Fibroblast of skin of left quadriceps (primary cell): ENCODE measurements at places on chromosomes 4 and X.

DNA sequence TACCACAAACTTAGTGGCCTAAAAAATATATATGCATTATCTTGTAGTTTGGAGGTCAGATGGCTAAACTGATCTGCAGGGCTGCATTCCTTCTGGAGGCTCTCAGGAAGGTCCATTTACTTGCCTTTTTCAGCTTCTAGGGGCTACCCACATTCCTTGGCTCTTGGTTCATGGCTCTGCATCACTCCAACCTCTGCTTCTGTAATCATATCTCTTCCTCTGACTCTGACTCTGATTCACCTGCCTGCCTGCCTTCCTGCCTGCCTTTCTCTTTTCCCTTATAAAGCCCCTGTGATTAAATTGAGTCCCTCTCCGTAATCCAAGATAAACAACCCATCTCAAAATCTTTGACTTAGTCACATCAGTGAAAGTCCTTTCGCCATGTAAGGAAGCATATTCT lies 25.0 kb upstream of the FRMPD4 start:
- no peak for DNase-seq

- peak; percentile 58 for DNase-seq
Observed at GRCh38 chrX:7269991-7270390, 122.0 kb upstream of the PUDP start.

DNA sequence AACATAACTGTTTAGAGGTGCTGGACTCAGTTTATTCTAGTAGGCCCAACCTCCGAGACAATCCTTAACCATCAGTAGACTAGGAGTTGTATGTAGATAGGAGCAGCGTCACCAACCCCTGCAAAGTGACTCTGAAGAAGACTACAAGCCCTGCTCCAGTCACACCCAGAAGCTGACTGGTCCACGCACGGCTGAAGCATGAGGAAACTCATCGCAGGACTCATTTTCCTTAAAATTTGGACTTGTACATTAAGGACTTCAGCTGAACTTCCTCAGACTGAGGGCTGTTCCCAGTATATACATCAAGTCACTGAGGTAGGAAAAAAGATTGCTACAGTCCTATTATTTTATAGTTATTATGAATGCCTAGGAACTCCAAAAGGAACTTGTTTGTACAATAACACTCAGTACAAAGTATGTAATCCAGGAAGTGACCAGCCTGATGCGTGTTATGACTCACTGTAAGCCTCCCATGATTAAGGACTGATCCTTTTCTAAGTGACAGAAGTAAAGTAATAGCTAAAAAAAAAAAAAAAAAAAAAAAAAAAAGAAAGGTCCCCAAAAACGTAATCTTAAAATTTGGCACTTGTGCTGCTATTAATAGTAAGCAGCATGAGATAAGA lies 41.6 kb upstream of the UGT2B7 start:
- DNase-seq: peak; percentile 18

DNA sequence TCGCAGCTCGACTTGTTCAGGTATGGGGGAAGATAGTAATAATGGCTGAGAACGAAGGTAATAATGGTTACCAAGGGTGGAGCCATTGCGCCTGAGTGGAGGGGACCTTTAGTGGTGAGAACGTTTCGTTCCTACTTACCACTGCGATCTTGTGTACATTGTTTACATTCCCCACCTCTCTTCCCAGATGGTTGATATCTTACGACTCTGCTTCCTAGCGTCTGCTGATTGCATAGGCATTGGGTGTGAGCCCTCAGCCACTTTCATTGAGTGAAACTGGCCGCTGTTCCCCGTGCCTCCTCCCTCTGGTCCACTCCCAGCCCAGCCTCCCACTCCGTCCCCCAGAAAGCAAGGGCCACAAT lies 850 bp downstream of the IGBP1 start:
- no peak for DNase-seq

DNA sequence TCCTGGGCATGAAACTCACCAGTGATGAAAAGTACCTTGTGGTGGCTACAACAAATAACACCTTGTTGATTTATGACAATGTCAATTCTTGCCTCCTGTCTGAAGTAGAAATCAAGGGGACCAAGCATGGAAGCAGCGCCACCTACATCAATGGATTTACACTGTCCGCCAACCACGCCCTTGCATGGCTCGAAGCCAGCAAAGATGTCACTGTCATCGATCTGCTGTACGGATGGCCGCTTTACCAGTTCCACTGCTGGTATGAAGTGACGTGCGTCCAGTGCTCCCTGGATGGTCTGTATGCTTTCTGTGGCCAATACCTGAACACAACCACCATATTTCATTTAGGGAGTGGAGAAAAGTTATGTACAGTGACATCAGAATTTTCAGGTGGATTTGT lies 200.5 kb downstream of the NWD2 start:
- no peak for DNase-seq

- DNase-seq: peak; percentile 69
Observed at GRCh38 chr4:86664959-86665358, 70.8 kb downstream of the PTPN13 start.

GRCh38 chrX:110569506-110569905 lies 210.9 kb downstream of the RTL9 start:
- peak; percentile 3 for DNase-seq

- no peak for DNase-seq
Observed at GRCh38 chr4:143488687-143489086, 24.8 kb upstream of the SMARCA5 start.

DNA sequence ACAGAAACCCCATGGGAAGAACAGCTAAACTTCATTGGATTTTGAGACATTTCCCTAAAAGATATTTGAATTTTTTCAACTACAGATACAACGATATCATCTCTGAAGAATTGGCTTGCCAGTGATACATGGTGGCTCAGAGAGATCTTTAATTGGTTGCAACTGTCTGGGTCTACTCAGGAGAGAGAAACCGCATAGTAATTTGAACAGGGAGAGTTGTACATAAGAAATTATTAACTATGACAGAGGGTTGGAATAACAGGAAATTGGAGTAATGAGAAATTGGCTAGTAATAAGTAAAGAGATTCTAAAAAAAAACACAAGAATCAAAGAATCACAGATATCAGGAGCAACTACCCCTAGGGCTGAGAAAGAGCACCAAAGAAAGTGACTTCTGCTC lies 118.4 kb downstream of the KLHL13 start:
- DNase-seq: no peak

GRCh38 chrX:153970357-153971123 lies 1.1 kb downstream of the HCFC1 start:
- peak; percentile 28 for DNase-seq

DNA sequence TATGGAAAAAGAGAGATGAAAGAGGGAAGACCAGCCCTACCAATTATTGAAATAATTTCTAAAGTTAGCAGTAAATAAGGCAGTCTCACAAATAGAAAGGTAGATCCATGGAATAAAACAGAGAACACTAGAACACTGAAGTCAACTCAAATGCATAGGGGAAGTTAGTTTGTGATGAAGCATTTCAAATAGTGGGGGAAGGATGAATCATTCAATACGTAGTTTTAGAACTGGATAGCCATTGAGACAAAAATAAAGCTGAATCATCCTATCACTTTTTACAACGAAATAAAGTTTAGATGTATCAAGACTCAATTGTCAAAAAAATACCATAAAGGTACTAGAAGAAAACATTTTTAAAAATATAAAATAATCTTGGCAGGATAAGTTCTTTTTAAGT lies 143.2 kb upstream of the DGKK start:
- no peak for DNase-seq

GRCh38 chrX:137549851-137550664 lies 15.9 kb upstream of the ZIC3 start:
- no peak for DNase-seq

DNA sequence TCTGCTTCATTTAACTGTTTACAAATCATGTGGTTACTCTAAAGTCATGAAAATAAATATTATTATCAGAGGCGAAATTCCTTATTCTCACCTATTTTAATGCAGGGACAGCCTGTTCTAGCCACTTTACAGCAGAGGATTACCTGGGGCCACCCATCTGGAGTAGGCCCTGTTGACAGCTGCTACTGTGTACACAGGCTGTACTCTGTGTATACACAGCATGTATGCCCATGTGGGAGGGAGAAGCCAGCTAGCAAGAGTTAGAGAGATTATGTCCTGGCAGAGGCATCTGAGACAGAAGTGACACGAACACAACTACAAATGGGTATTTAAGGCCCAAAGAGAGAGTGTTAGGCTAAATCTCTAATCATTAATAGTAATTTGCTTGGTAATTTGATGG lies 62.1 kb downstream of the GPRIN3 start:
- DNase-seq: no peak

DNA sequence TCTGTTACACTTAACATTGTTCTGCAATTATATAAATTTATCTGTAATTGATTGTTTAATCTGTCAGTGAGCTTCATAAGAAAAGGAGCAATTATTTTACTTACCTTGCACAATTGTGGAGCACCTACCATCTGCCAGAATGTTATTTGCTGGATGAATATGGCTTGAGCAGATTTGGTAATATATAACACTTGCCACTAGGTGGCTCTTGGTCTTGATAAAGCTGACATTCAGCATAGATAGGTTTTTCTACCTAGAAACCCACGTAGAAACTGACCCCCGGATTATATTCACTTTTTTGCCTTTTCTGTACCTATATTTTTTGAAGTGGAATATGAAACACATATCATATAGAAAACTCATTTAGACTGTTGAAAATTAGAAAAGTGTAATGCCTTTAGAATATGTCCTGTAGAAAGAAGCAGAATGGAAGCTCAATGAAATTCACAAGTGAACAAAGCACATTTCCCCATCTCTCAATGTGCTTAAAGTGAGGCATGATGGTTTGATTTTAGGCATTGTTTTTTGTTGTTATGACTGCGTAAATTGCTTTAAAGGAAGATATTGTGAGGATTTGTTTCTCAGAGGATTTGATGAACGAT lies 9.5 kb downstream of the RBPJ start:
- DNase-seq: peak; percentile 21

- no peak for DNase-seq
Observed at GRCh38 chrX:1537031-1537715, at the start of gene P2RY8. Gene P2RY8 (minus strand): TSS chrX:1537185. CDS start chrX:1466558, 70,627 bp downstream.

GRCh38 chrX:101655534-101655933 lies 4.1 kb downstream of the ARMCX2 start:
- no peak for DNase-seq

DNA sequence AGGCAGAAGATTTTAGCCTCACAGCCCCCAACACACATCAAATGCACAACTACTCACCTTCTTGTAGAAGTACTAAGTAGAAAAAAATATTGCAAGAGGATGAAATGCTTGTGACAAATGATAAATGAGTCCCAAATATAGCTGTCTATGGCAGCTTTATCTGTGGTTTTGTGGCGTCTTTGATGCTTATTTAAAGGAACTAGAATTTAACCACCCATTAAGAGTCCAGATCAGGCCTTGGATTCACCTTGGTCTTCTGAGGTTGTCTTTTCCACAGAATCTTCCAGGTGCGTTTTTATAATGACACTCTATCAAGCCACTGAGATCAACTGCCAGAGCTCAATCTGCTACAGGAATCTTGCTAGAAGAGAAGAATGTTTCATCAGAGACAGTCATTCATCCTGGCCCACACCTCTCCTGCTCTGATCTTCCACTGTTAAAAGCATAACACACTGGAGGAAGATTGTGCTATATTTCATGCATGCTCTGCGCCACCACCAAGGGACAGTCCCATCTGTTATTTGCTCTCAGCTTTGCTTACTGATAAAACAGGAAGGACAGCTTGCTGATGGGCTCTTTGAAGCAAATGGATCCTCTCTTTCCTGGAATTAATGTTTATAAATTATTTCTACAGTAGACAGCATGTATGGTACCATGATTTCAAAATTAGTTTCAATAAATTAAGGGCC lies 144.1 kb downstream of the SLC7A11 start:
- no peak for DNase-seq

DNA sequence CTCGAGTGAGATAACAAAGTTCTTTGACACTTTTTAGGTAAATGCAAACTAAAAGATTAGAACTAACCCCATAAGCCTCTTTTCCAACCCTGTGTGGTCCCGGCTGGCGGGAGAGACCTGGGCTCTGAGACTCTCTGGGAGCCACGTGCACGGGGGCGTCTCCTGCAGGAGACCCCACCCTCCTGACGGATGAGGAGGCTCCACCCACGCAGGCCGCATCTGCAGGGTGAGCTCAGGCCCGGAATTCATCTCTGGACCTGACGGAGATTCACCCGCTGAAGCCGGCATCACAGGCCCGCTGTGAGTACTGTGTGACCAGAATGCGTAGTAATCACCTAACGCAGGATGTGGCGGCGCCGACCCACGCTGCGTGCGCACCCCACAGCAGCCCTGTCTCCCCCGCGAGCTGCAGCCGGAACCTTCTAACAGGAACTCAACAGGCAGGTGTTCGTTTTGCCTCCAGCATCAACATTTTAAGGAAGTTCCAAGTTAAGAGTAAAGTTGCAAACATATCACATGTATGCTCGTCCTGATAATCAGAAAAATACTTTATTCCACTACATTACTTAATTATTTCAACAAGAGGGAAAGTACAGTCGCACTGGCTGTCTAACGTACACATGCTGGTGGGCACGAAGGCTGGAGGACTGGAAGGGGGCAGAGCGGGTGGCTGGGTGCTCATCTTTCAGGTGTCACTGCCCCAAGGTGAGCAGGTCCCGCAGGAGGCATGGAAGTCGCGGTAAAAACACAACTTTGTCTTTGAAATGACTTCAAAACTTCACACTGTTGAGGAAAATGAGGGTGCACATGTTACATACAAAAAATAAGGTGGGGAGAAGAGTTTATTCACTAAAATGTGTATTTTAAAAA lies 44.5 kb downstream of the FGFRL1 start:
- no peak for DNase-seq

GRCh38 chrX:38664285-38664684 lies 102.9 kb downstream of the TSPAN7 start:
- no peak for DNase-seq

GRCh38 chrX:2547736-2548135 lies 47.0 kb upstream of the DHRSX start:
- no peak for DNase-seq

GRCh38 chr4:84677093-84677492 lies 94.2 kb downstream of the CDS1 start:
- DNase-seq: no peak

DNA sequence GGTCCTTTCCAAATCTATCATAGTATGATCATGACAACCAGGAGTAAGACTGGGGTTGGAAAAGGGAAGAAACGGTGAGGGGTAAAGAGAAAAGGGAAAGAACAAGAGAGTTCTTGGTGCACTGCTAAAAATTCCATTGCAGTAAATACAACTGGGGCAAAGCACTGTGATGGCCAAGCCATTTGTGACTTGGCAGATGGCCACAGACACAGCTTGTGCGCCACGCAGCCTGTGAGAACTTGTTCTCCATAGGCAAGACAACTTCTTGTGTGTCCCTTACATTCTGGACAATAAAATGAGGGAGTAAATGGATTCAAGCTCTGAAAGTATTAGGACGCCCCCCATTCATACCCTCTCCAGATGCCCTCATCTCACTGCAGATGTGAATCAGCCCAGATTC lies 10.9 kb downstream of the MFAP3L start:
- no peak for DNase-seq

GRCh38 chr4:25842229-25842845 lies 20.5 kb downstream of the SEL1L3 start:
- DNase-seq: no peak

GRCh38 chrX:87636533-87636932 lies 118.9 kb downstream of the KLHL4 start:
- DNase-seq: no peak
